Erythroblast (primary cell): ENCODE measurements at places on chromosomes 12 and 14.

DNA sequence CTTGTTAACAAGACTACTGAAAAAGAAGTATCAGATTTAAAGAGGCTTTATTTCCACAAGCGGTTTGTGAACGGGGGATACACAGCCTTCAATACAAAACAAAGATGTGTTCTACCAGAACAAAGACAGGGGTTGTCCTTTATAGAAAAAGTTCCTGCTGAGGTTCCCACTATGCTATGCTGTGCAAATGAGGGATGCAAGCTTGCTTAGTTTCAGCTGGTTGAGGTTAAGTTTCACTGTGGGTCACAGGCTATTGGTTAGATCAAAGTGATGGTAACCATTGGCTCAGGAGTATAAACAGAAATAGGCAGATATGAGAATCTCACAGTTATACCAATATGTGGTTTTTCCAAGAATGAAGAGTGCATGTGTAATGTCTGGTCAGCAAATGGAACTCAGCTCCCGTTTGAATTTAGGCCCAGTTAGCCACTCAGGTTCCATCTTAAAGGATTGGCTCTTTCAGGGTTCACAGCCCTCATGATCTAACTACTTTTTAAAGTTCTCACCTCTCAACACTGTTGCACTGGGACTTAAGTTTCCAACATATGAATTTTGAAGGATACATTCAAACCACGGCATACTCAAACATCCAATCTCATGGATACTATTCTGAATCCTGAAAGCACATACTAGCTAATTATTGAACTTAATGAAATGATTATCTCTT is 215.4 kb upstream of the DCN start:
- no peak for DNase-seq

DNA sequence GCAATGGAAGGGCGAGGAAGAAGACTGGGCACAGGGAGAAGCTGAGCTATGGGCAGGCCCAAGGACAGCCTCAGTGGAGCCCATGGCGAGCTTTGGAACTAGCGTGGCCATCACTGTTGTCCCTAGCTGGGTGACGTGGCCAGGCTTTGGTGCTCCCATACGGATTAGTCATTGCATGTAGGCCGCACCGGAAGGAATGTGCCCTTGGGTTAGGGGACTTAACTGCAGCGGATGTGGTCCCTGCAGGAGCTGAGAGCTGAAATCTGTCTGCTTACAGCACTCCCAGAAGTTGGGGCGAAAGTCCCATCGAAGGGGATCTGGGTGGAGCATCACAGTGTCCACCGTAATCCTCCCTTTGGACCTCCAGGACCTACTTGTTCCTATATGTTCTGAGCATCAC is 133.7 kb downstream of the PAPOLA start:
- DNase-seq = no peak

- no peak for DNase-seq
Measured at GRCh38 chr12:79658221-79658620, 32.5 kb downstream of the PAWR start.

GRCh38 chr12:119327471-119327870 is 7.1 kb upstream of the CCDC60 start:
- DNase-seq = no peak

GRCh38 chr14:92728759-92729364 is 19.6 kb downstream of the LGMN start:
- DNase-seq = peak; percentile 36

- peak; percentile 96 for DNase-seq
Measured at GRCh38 chr12:121793838-121794533, 498 bp upstream of the RHOF start.

DNA sequence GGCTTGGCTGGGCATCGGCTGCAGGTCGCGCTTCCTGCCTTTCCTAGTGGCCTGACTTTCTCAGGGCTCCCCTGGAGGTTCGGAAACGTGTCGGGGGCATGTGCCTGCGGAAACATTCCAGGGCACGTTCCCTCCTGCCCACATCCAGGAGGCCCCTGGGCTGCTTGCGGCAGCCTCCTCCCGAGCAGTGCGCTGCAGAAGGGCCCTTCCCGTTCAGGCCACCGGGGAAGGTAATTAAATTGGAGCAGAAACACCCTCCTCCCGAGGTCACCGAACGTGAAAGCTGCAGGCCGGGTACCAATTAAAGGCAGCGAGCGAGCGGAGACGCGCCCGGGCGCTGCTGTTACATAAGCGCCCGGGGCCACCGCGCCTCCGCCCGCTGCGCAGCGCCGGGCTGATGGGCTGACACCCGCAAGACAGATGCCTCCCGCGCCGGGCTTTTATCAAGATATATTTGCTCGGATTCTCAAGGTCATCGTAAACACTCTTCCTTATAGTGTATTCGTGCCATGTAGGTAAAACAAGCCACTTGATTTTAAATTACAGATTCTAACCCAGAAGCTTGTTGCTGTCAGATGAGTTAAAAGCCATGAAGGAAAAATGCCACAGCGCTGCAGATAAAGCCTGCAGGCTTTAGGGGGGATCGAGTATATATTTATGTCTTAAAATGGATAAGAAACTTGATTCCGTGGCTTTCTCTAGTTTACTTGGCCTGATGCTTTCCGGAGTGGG is 31.4 kb downstream of the SSPN start:
- peak; percentile 11 for DNase-seq
